ENCODE measurements at places on chromosomes 1 and 21. TPM values are rescaled to one million over a fixed set of nuclear protein-coding genes. Genes with fewer than 3 reads are reported as not detected.

Gene GPR89A
- total RNA-seq = 32.6 TPM

Gene FMOD
- total RNA-seq = not detected

Gene LRRC8D
- 23.9 TPM for total RNA-seq

Gene MROH9
- not detected for total RNA-seq

Gene CRNN
- total RNA-seq = not detected

Gene LRRC7
- 0.08 TPM for total RNA-seq

Gene NMNAT2
- total RNA-seq = not detected

Gene CTSE
- total RNA-seq = not detected

Gene PAPPA2
- 0.05 TPM for total RNA-seq
